Upper lobe of left lung (tissue), 6 donors: ENCODE measurements at places on chromosomes 1 and 21. TPM values are rescaled to one million over a fixed set of nuclear protein-coding genes. Genes with fewer than 3 reads are reported as not detected.

DNA sequence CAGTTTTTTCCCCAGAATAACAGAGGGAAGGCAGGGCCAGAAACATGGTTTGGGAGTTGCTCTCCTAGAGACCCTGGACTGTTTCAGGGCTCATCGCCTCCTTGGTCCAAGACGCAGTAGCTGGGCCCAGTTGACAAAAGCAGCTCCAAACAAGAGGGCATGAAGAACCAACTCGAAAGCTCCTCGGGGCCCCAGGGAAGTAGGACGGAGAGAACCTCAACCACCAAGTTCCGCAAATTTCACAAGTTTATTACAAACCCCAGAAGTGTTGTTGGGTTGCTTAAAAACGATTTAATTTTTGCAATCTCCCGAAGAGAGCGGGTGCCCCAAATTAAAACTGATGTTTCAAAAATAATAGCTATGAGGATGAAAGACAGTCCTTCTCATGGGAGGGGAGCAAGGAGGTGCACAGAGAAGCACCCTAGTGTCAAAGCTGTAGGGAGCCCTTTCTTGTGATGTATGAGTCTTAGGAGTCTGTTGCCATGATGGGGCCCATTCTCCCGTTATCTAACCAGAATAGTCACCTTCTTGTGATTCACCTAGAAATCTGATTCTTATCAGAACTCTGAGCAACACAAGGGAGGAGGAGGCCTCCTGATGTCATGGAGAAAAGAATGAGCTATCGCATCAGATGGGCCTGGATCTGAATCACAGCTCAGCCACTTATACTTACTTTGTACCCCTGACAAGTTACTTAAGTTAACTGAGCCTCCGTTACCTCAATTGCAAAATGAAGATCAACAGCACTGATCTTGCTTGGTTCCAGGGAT is 165.7 kb upstream of the IRF2BP2 start:
- H3K27me3 ChIP-seq = no peaks in the 10 kb centered on the region
- peak; percentile 62 for DNase-seq
- no peak overlapping the region for H3K27ac ChIP-seq

GRCh38 chr1:19577561-19577960 is 66.5 kb upstream of the NBL1 start:
- no peak overlapping the region for H3K4me3 ChIP-seq
- no peaks in the 10 kb centered on the region for H3K27me3 ChIP-seq
- H3K27ac ChIP-seq = no peak overlapping the region

DNA sequence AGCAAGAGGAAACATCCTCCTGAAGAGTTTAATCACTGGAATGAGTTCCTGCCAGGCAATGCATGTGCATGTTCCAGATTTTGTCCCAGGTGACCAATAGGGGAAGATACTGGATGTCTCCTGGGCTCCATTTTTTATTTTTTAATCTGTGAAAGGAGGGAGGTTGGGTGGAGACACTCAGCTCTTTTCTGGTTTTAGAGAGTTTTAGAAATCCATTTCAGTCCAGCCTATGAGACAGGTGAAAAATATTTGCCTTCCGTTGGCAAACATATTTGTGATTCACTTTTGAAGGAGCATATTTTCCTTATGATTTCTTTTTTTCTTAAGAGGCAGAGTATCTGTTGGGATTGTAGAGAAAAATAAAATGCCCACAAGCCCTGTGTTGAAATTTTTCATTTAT is 70.7 kb downstream of the ABCA4 start:
- no peaks in the 10 kb centered on the region for H3K27me3 ChIP-seq
- H3K27ac ChIP-seq = peak overlapping the region; percentile 88

DNA sequence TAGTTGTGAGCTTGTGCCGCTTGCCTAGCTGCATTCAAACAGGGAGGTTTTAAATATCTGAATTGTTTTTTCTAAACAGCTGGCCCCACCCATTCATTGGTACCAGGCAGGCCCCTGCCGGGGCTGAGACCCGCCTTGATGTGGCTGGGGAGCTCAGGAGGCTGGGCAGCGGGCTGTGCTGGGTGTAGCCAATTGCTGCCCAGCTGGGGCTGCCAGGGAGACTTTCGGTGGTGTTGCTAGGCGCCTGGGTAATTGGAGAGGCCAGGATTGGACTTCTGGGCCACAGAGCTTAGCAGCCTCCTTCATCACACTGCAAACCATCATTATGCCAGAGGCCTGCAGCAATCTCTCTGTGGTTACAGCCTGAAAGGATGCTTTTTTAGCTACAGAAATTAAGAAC is 12.2 kb downstream of the RHBDL2 start:
- no peaks in the 10 kb centered on the region for H3K27me3 ChIP-seq
- no peaks in the 10 kb centered on the region for H3K36me3 ChIP-seq
- no peak overlapping the region for H3K27ac ChIP-seq
- H3K4me3 ChIP-seq = no peak overlapping the region
- no peaks in the 10 kb centered on the region for H3K4me1 ChIP-seq

GRCh38 chr1:208835097-208835463 is 590.9 kb upstream of the PLXNA2 start:
- H3K4me3 ChIP-seq = no peak overlapping the region
- no peaks in the 10 kb centered on the region for H3K36me3 ChIP-seq
- no peak for DNase-seq
- no peak overlapping the region for H3K27ac ChIP-seq
- no peaks in the 10 kb centered on the region for H3K4me1 ChIP-seq

- no peaks in the 10 kb centered on the region for H3K27me3 ChIP-seq
- H3K27ac ChIP-seq = peak overlapping the region; percentile 56
- H3K4me3 ChIP-seq = no peak overlapping the region
- no peak for DNase-seq
These were observed 873 bp upstream of the COL6A1 start for GRCh38 chr21:45980697-45981096.

GRCh38 chr1:209323743-209324142 is 259.8 kb upstream of the CAMK1G start:
- no peaks in the 10 kb centered on the region for H3K27me3 ChIP-seq
- no peak for DNase-seq
- H3K4me3 ChIP-seq = no peak overlapping the region
- no peak overlapping the region for H3K27ac ChIP-seq

- H3K4me3 ChIP-seq = no peak overlapping the region
- H3K36me3 ChIP-seq = no peaks in the 10 kb centered on the region
- H3K27me3 ChIP-seq = no peaks in the 10 kb centered on the region
- H3K27ac ChIP-seq = no peak overlapping the region
- H3K4me1 ChIP-seq = no peaks in the 10 kb centered on the region
These were observed 11.3 kb upstream of the HEATR1 start for GRCh38 chr1:236615399-236616148.

- peak overlapping the region; percentile 94 for H3K27ac ChIP-seq
- no peak for DNase-seq
- no peaks in the 10 kb centered on the region for H3K27me3 ChIP-seq
These were observed 531 bp downstream of the SNIP1 start for GRCh38 chr1:37553598-37553926.

- H3K36me3 ChIP-seq = no peaks in the 10 kb centered on the region
- peak overlapping the region; percentile 87 for H3K27ac ChIP-seq
- H3K4me3 ChIP-seq = peak overlapping the region; percentile 89
- peaks cover 40% of the 10 kb centered on the region for H3K27me3 ChIP-seq
These were observed 831 bp upstream of the FOXD2 start for GRCh38 chr1:47436979-47437446.

DNA sequence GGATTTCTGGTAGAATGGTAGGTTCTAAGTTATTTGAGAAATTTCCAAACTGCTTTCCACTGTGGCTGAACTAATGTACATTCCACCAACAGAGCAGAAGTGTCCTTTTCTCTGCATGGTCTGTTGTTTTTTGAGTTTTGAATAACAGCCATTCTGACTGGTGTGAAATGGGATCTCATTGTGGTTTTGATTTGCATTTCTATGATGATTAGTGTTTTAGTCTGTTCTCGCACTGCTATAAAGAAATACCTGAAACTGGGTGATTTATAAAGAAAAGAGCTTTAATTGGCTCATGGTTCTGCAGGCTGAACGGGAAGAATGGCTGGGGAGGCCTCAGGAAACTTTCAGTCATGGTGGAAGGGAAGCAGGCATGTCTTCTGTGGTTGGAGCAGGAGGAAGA is 80.3 kb downstream of the SDCCAG8 start:
- H3K4me1 ChIP-seq = no peaks in the 10 kb centered on the region
- no peak overlapping the region for H3K27ac ChIP-seq
- H3K27me3 ChIP-seq = no peaks in the 10 kb centered on the region
- no peak overlapping the region for H3K4me3 ChIP-seq
- H3K36me3 ChIP-seq = peaks cover 29% of the 10 kb centered on the region

GRCh38 chr1:149942207-149942606 is 5.5 kb upstream of the MTMR11 start:
- H3K4me1 ChIP-seq = peaks cover 27% of the 10 kb centered on the region
- H3K27me3 ChIP-seq = no peaks in the 10 kb centered on the region
- peak overlapping the region; percentile 37 for H3K27ac ChIP-seq
- no peak overlapping the region for H3K4me3 ChIP-seq
- H3K36me3 ChIP-seq = peaks cover 31% of the 10 kb centered on the region

- no peak overlapping the region for H3K27ac ChIP-seq
- no peak overlapping the region for H3K4me3 ChIP-seq
- peaks cover 12% of the 10 kb centered on the region for H3K4me1 ChIP-seq
These were observed 9.9 kb upstream of the MPL start for GRCh38 chr1:43327549-43328292.

DNA sequence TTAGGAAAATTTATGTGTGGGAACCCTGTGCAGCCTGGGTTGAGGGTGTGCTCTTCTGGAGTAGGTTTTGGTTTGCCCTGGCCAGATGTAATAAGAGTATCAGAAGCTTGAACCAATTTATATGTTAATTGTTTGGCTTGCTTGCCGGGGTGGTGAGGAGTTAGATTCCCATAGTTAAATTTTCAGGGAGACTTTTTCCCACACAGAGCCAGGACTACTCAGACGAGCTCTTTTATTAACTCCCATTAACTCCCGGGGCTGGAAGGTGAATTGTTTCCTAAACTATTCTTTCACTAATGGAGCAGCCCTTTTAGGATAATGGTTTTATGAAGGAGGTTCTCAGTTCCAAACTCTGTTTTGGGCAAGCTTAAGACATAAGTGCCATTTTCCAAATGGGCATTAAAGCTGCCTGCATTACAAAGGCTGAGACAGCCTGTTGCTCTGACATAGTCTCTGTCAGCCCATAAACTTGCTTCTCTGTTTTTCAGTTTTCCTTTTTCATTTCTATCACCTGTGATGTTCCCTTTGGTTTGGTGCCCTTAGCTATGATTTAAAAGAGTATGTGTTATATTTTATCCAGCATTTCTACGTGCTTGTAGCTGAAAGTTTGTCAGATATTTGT is 18.0 kb upstream of the RAB3GAP2 start:
- H3K4me1 ChIP-seq = no peaks in the 10 kb centered on the region
- no peak for DNase-seq
- no peaks in the 10 kb centered on the region for H3K36me3 ChIP-seq
- no peak overlapping the region for H3K4me3 ChIP-seq
- H3K27ac ChIP-seq = no peak overlapping the region

DNA sequence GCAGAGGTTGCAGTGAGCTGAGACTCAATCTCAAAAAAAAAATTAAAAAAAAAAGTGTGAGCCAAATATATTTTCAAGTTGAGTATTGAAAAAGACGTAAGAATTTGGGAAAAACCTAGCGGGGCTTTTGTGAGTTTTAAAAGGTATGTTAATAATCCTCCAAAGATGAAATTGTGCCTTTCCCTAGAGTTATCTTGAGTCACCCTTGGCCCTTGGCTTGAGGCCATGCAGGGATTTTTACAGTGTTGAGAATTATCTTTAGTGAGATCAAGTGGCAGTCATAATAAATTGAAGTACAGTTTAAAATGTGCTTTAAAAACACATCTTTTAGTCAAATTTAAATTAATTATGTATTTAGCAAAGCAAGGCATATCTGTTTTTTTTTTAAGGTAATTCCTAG is 32.7 kb downstream of the PPP2R5A start:
- DNase-seq = no peak

DNA sequence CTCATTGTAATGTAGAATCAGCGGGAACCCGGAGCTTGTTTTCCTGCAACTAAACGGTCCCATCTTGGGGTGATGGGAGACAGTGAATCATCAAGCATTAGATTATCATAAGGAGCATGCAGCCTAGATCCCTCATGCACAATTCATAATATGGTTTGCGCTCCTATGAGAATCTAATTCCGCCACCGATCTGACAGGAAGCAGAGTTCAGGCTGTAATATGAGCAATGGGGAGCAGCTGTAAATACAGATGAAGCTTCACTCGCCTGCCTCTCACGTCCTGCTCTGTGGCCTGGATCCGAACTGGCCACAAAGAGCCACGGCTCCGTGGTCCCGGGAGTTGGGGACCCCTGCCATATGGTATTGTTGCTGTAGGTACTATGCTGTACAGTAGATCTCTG is 1.6 kb downstream of the IFI44 start:
- peak; percentile 29 for DNase-seq
- H3K4me1 ChIP-seq = peaks cover 26% of the 10 kb centered on the region
- peak overlapping the region; percentile 10 for H3K4me3 ChIP-seq
- no peaks in the 10 kb centered on the region for H3K27me3 ChIP-seq

DNA sequence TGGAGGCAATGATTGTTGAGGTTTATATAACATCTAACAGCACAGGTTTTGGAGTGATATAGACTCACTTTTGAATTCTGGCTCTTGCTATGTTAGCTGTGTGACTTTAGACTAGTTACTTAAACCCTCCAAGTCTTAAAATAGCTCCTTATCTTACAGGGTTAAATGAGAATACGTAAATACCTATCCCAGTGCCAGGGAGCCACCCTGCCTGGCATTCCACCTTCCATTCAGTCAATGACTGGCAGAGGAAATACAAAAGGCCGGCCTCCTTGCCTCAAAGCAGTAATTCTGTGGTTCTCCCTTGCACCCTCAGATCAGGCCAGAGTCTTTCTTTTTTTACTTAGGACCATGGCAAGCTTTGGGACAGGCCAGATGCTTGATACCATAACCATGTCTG is 31.8 kb downstream of the DBT start:
- peaks cover 25% of the 10 kb centered on the region for H3K36me3 ChIP-seq
- no peak overlapping the region for H3K27ac ChIP-seq
- no peaks in the 10 kb centered on the region for H3K4me1 ChIP-seq
- H3K4me3 ChIP-seq = no peak overlapping the region
- H3K27me3 ChIP-seq = no peaks in the 10 kb centered on the region

DNA sequence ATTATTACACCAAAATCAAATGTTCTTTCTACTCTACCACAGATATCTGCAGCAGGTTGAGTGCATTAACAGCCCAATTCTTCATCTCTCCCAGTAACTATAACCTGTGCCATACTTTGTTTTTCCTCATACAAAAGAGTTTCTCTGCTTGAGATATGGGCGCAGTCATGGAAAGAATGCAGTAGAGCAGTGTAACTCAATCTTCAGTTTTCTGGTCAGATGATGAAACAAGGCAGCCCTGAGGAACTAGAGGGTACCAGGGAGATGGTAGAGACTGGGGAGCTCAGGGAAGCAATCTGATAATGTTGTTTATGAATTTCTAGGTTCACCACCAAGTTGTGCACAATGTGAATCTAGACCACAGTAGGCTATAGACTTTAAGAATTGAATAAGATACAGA is 39.6 kb downstream of the ASPM start:
- H3K27ac ChIP-seq = no peak overlapping the region
- H3K4me1 ChIP-seq = no peaks in the 10 kb centered on the region
- no peak overlapping the region for H3K4me3 ChIP-seq
- DNase-seq = no peak
- H3K27me3 ChIP-seq = no peaks in the 10 kb centered on the region

GRCh38 chr1:78171736-78172590 is 126.2 kb downstream of the GIPC2 start:
- no peak overlapping the region for H3K27ac ChIP-seq
- no peaks in the 10 kb centered on the region for H3K4me1 ChIP-seq
- no peak for DNase-seq

TTC39A gene
- total RNA-seq = 63.2 TPM

LCE1B gene
- not detected for total RNA-seq

RNU1-2 gene
- 14,413 TPM for total RNA-seq

KLHDC7A gene
- 3.6 TPM for total RNA-seq

ALX3 gene
- total RNA-seq = not detected

LMOD1 gene
- total RNA-seq = 18.8 TPM

CLCA1 gene
- total RNA-seq = not detected

LORICRIN gene
- total RNA-seq = not detected

LCE1C gene
- not detected for total RNA-seq
